ENCODE measurements at places on chromosomes 3 and 15.

DNA sequence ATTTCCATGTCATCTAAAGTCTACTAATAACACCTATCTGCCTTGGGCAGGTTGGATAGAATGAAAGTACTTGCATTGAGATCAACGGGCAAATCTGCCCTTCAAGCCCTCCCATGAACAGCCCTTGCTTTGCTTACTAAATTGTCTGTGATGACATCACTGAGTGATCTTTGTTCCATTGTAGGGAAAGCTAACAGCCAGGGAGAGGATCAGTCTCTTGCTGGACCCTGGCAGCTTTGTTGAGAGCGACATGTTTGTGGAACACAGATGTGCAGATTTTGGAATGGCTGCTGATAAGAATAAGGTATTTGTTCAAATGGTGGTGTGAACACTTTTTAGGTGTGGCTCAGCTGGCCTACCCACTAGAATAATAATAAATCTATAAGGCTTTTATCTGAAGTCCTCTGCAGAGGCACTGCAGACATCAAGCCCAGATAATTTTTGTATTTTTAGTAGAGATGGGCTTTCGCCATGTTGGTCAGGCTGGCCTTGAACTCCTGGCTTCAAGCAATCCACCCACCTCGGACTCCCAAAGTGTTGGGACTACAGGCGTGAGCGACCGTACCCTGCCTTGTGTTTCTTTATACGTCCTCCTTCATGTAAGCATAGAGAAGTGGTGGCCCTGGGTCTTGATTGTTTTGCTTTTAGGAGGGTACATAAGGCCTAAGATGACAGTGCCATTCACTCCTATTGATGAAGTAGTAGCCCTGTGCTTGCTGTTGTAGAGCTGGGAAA, 5.7 kb downstream of the PCCB start:
- no peak for DNase-seq

DNA sequence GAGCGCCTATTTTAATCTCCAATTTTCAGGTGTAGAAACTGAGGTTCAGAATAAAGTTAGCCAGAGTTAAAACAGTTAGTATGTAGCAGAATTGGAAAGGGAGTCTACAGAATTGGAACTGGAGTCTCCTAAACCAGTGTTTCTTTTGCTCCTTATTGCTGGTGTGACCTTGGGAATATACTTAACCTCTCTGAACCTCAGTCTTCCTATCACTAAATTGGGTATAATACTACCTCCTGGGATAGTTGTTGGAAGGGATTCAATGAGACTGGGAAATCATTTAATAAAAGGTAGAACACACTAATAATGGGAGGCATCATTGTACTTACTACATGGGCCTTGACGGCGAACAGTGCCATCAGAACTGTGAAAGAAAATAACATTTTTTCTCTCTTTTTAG, 55.1 kb downstream of the LPP start:
- no peak for DNase-seq

DNA sequence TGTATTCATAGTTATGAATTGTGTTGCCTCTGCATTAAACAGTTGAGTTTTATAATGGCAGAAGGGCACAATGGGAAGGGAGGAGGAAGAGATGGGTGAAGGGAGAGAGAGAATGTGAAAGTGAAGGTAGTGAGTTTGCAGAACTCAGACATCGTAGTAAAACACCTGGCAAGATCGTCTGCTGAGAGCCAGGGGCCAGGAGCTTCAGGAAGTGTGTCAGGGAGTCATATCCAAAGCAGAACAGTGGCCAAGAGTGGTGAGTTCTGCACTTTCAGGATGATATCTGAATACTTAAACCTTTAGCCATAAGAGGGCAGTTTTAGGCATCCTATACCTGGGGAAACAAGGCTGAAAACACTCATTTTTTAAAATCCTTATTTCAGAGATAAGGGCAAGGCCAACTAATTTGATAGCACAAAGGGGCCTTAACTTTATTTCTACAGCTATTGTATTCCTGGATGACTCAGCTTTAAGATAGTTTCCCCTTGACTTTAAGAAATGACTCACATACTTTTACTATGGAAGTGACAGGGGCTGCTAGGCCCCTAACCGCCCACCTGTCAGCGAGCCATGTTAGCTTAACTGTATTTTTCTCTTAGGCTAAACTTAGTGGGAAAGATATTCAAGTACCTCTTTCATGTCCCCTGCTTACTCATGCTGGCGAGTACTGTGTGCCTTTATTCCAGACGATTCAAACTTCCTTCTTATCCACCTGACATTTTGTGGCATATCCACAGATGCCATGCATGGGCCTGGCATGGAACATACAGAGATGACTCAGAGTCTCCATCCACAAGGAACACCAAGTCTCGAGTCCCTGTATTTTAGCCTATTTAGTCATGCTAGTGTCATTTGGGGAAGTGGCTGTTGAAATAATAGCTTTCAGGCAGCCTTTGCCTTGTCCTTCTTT, 53.9 kb downstream of the RLBP1 start:
- DNase-seq, result peak; percentile 50

GRCh38 chr3:143429628-143430514, 310.3 kb downstream of the CHST2 start:
- DNase-seq, result no peak

- no peak for DNase-seq
These were observed 36.6 kb upstream of the ZPLD1 start for GRCh38 chr3:102398176-102398575.

GRCh38 chr3:138809500-138810256, 25.1 kb downstream of the PIK3CB start:
- no peak for DNase-seq

GRCh38 chr3:14925729-14926591, 21.4 kb upstream of the NR2C2 start:
- no peak for DNase-seq

DNA sequence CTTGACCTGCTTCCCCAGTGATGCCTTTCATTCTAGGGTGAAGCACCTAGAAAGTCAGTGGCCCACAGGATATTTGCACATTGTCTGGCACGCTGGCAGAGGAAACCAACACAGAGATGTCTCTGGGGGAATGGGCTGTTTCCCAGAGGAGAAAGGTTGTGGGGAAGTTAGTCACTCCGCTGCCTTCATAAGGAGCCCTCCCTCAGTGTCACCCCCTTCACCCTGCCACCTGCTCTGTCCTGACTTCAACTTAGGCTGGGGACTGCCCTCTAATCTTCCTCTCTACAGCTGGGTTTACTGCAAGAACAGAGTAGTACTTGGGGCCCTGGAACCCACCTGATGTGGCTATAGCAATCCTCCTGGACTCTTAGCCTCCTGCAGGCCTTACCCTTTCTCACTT, 5.7 kb downstream of the KLHDC8B start:
- no peak for DNase-seq

- no peak for DNase-seq
These were observed 236.0 kb upstream of the GOLIM4 start for GRCh38 chr3:168331756-168332155.

- DNase-seq, result no peak
These were observed 96.5 kb downstream of the ARHGEF26 start for GRCh38 chr3:154217671-154218070.

- DNase-seq, result no peak
These were observed 722 bp upstream of the CCDC50 start for GRCh38 chr3:191328383-191328961.

DNA sequence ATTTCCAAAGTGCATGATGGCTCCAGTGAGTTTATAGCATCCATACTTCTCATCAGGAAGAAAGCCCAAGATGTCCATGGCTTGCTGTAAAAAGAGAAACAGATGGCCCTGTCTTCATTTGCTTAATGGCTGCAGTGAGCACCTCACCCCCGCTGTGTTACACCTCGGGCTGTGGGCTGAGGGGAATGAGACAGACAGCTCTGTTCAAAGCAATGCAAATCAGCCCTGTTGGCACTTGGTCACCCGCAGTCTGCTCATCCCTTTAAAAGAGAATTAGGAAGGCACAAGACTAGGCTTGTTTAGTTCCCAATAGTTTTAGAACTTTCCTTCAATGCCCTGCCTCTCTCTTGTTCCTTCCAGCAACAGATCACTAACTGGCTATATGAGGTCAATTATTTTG, 25.2 kb downstream of the MYH15 start:
- DNase-seq, result no peak

DNA sequence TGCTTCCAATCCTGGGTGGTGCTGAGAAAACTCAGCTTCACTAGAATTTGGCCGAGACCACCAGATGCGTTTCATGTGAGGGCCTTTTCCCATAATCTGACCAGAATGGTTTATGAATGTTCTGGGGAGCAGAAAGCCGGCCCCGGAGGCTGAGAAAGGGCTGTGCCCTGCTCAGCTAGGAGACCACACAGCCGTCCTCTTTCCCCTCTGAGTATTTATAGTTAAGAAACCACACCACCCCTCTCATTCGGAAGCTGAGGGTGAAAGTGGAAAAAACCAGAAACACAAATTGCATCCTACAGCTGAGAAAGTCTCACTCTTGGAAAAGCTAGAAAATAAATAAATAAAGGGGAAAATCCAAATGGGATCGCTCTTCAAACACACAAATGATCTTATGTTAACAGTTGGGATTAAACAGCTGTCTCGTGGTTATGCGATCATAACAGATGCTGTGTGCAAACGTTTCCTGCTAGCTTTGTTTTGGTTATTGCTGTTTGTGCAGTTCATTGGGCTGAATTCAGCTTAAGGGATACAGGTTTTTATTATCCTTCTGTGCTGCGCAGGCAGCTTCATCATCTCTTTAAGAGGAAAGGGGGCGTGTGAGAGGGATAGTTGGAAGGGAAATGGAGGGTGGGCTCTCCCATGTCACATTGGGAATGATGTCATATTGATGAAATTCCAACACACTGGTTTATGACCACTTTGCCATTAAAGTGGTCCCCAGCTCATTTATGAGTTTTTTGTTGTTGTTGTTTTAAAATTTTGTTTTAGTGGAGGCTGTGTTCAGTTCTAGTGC, 1026.2 kb upstream of the NR2F2 start:
- DNase-seq, result no peak

GRCh38 chr3:188659449-188660090, 505.6 kb downstream of the LPP start:
- DNase-seq, result no peak

DNA sequence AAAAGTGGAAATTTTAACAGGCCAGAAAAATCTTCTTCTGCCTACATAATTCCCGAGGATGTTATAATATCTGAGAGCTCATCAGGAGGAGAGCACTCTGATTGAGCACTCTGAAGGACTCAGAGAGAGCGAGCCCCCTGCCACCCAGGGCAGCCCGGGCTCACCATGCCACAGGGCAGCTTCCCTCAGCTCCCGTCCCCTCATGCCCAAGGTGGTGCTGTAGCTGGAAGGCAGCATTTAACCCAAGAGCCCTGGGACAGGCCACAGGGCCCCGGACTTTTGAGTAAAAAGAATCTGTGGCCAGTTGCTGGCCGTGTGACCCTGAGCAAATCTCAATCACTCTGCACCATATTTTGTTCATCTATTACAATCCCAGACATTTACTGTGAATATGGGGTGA, 23.5 kb upstream of the RAD18 start:
- DNase-seq, result no peak

DNA sequence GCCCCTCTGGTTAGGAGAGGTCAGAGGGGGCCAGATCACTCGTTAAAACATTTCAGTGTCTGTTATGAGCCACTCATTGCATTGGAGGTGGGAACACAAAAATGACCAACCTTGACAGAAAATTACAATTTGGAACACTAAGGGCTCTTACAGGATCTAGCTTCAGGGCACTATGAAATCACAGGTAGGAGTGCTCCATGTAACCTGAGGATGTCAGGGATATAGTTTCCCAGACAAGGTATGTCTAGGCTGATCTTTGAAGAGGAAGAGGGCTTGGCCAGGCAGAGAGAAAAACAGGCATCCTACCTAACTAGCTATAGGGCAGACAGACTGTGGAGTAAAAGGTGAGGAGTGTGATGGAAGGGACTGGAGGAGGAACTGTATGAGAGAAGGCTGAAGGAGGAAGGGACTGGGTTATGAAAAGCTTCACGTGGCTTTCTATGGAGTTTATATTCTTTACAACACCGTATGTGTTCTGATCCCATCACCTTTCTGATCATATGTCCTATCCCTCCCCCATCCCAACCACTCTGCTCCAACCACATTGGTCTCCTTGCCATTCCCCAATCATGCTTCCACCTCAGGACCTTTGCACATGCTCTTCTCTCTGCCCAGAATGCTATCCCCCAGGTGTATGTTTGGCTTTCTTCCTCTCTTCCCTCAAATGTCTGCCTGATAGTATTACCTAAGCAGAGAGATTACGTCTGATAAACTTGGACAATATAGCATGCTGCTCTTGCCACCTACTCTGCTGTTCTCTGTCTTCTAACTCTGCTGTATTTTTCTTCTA, 88.2 kb downstream of the CCR1 start:
- no peak for DNase-seq

DNA sequence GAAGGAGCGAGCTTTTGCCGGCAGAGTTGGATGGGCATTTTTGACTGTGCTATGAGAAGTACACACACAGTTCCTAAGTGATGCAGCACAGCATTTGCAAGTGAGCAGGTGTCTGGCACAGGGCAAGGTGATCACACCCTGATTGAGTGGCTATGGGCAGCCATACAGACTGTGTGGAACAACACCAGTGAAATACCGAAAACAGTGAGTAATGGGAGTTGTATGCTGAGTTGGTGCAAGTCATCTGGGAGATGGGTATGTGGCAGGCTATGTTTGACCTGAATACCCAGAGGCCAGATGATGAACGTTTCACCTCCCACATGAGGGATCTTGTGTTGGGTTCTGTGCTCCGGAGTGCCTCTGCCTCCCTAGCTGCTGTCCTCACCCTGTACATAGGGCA, 53.5 kb upstream of the TIPARP start:
- no peak for DNase-seq

- DNase-seq, result no peak
These were observed 178.8 kb downstream of the KLHL25 start for GRCh38 chr15:85615930-85616329.

GRCh38 chr15:39066677-39067076, 502.1 kb upstream of the RASGRP1 start:
- DNase-seq, result no peak

DNA sequence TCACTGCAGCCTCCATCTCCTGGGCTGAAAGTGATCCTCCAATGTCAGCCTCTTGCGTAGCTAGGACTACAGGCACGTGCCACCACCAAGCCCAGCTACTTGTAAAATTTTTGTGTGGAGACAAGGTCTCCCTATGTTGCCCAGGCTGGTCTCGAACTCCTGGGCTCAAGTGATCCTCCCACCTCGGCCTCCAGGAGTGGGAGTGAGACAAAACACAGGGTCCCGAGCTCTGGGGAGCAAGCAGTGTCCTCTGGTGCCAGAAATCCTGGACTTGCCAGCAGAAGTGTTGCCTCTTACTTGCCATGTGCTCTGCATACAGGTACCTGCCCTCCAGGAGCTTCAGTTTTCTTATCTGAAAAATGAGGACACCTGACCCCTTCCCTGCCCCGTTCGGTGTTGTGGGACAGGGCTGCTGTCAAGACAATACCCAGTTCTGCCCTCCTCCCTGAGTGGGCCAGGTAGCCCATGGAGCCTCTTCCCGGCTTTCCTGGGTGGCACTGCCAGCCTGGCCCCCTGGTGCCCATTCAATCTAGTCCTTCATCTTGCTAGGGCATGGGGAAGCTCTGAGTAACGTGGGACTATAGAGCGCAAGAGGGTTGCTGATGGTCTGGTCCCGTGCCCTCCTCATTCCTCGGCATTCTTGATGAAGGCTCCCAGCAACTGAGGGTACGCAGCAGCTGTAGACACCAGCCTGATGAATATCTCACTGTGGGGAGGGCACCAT, 164.6 kb downstream of the GOLGA6L4 start:
- no peak for DNase-seq

- peak; percentile 31 for DNase-seq
These were observed 24.5 kb upstream of the RAD18 start for GRCh38 chr3:8987645-8988383.

- DNase-seq, result no peak
These were observed 965 bp upstream of the CRBN start for GRCh38 chr3:3180456-3180855.
